ENCODE measurements at places on chromosomes 1 and 21. TPM values are rescaled to one million over a fixed set of nuclear protein-coding genes. Genes with fewer than 3 reads are reported as not detected.

MTMR11 gene
- total RNA-seq: 16.9 TPM

BCL2L15 gene
- 2.9 TPM for total RNA-seq

ITSN1 gene
- 46.9 TPM for total RNA-seq

ACTA1 gene
- total RNA-seq: not detected

BARHL2 gene
- not detected for total RNA-seq

OLFM3 gene
- total RNA-seq: 0.49 TPM

PLCH2 gene
- 30.7 TPM for total RNA-seq

CNKSR1 gene
- 21.9 TPM for total RNA-seq

BNIPL gene
- 105 TPM for total RNA-seq

MROH7 gene
- 7.4 TPM for total RNA-seq

PSEN2 gene
- total RNA-seq: 22.1 TPM

MPL gene
- not detected for total RNA-seq

- no peaks in the 10 kb centered on the region for H3K36me3 ChIP-seq
- no peaks in the 10 kb centered on the region for H3K27me3 ChIP-seq
- H3K4me1 ChIP-seq: no peaks in the 10 kb centered on the region
- H3K4me3 ChIP-seq: no peak overlapping the region
- H3K27ac ChIP-seq: no peak overlapping the region
- no peak for DNase-seq
Observed at GRCh38 chr1:183773482-183774274, 31.2 kb upstream of the RGL1 start.

DNA sequence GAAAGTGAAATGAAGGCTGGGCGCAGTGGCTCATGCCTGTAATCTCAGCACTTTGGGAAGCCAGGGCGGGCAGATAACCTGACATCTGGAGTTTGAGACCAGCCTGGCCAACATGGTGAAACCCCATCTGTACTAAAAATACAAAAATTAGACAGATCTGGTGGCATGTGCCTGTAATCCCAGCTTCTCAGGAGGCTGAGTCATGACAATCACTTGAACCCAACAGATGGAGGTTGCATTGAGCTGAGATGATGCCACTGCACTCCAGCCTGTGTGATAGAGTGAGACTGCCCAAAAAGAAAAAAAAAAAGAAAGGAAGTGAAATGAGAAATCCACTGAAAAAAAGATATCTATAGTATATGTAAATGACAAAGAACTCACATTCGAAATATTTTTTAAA, 439.9 kb downstream of the DISC1 start:
- no peak overlapping the region for H3K27ac ChIP-seq
- no peaks in the 10 kb centered on the region for H3K36me3 ChIP-seq
- DNase-seq: no peak
- H3K4me1 ChIP-seq: no peaks in the 10 kb centered on the region
- H3K27me3 ChIP-seq: no peaks in the 10 kb centered on the region

DNA sequence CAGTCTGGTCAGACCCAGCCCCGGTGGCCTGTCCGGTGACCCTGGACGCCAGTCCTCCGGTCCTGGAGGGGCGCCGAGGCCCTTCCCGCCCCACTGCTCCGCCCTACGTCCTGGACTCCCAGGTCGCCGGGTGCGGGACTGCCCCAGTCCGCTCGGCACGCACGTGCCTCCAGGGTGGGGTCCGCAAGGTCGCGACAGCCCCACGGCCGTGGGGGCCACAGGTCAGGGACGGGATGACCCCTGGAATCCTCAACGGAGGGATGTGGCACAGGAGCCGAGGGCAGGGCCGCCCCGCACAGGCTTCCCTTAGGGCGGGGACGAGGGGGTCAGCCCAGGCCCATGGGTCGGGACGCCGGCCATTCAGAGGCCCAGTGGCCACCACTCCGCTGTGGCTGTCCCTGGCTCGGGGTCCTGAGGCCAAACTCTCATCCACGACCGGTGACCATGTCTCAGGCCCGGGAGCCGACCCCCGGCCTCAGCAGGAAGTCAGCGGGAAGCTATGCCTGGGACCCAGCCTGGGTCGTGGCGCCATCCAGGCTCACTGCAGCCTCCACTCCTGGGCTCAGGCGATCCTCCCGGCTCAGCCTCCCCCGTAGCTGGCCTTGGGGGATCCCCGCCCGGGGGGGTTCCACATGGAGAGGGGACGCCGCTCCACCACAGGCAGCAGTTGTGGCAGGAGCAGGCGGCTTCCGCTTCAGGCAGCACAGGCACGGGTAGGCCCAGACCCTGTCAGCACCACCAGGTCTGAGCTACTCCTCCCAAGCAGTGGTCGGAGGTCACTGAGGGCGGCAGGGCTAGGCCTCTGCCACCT, 599 bp upstream of the TMEM240 start:
- H3K27me3 ChIP-seq: no peaks in the 10 kb centered on the region
- H3K4me1 ChIP-seq: peaks cover 22% of the 10 kb centered on the region
- peak overlapping the region; percentile 91 for H3K4me3 ChIP-seq
- H3K36me3 ChIP-seq: no peaks in the 10 kb centered on the region
- DNase-seq: no peak

DNA sequence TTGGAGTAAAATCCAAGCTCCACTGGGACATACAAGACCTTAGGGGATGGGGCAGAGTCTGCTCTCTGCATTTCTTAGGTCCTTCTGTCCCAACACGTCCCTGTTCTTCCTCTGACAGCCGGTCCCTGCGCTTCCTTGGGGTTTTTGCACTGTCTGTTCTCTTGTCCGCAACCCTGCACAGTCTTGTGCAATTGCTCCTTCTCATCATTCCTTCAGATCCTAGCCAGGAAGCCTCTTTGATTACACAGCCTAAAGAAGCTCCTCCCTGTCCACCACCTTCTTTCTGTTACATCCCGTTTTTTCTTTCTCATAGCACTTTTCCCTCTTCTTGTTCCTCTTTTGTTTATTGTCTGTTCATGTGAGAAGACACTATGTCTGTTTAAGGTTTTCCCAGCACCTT, 19.9 kb downstream of the ACOT11 start:
- DNase-seq: no peak
- H3K4me1 ChIP-seq: peaks cover 35% of the 10 kb centered on the region
- no peaks in the 10 kb centered on the region for H3K36me3 ChIP-seq
- no peak overlapping the region for H3K27ac ChIP-seq

DNA sequence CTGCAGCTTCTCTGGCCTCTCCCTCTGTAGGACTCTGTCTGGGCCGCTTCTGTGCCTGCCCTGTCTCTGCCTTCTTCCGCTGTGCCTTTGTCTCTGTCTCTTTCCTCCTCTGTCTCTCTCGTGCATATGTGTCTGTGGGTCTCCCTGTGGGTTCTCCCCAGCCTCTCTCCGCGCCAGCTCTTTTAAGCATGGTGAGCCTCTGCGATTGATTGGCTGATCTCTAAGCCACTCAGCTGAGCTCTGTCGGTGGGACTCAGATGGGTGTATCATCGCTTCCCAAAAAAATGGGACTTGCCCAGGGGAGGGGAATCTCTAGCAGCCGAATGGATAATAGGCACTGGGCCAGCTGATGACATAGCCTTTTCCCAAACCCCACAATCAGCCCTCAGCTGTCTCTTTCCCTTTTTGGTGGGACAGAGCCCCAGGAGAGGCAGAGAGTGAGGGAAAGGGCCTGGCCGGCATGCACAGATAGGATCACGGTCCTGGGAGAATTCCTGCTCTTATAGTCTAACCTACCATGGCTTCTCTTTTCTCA, at the start of gene ADAMTS4:
TSS of gene ADAMTS4 (minus strand) at position 158 of the 535 bp plus-strand sequence. CDS start 427 bp downstream, outside the sequence.
- H3K4me1 ChIP-seq: peaks cover 86% of the 10 kb centered on the region
- no peak for DNase-seq
- H3K27ac ChIP-seq: peak within 1 kb of the TSS; percentile 97
- H3K36me3 ChIP-seq: no peaks in the 10 kb centered on the region

GRCh38 chr1:76876655-76877395, 9.5 kb downstream of the ST6GALNAC5 start:
- H3K4me3 ChIP-seq: no peak overlapping the region
- H3K36me3 ChIP-seq: no peaks in the 10 kb centered on the region
- no peak overlapping the region for H3K27ac ChIP-seq
- no peak for DNase-seq
- no peaks in the 10 kb centered on the region for H3K4me1 ChIP-seq
- no peaks in the 10 kb centered on the region for H3K27me3 ChIP-seq

Measured in vagina (tissue), 2 donors.